ENCODE measurements at places on chromosomes 2 and 18.

DNA sequence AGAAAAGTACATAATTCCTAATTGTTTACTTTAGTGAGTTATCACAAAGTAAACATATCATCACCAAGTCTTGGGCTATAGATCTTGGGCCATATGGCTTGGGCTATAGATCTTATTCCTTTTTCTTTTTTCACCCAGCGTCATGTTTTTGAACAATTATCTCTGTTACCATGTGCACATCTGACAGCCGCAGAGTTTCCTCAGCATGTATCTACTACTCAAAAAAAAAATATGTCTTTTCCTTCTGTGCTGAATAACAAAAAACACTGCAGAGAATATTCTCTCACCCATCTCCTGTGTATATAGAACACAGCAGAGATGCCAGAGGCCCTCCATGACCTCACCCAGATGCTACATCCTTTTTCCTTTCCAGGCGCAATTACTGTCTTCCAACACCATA lies 76.2 kb upstream of the MYO3B start:
- no peak for DNase-seq

GRCh38 chr2:15841776-15842560 lies 98.4 kb upstream of the MYCN start:
- DNase-seq, result no peak

- DNase-seq, result no peak
These were observed 124.1 kb upstream of the FIGN start for GRCh38 chr2:163859951-163860350.

DNA sequence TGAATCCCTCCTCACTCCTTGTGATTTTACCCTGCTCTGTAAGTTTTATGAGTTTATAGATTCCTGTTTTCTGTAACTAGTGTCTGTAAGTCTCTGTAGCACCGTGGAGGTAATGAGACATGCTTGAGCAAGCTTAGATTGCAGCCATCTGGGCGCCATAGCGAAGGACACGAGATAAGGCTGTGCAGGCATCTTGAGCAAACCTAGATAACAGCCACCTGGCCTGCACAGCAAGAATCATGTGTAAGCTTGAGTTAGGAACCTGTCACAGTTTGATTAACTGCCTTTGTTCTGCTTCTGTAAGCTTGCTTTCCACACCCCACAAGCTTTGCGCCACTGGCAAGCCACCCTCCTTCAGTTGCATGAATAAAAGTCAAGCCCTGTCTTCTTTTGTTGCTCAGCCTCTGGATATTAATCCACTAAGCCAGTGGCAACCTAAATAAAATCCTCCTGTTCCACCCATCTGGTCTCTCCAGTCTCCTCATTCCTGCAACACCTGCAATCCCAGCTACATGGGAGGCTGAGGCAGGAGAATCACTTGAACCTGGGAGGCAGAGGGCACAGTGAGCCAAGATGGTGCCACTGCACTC lies 270.6 kb upstream of the RGPD4 start:
- no peak for DNase-seq

- DNase-seq, result no peak
These were observed 41.4 kb upstream of the TMEFF2 start for GRCh38 chr2:192236136-192236535.

GRCh38 chr2:14684516-14684915 lies 52.0 kb downstream of the LRATD1 start:
- DNase-seq, result no peak

GRCh38 chr2:108627911-108628567 lies 91.2 kb upstream of the RANBP2 start:
- DNase-seq, result no peak

DNA sequence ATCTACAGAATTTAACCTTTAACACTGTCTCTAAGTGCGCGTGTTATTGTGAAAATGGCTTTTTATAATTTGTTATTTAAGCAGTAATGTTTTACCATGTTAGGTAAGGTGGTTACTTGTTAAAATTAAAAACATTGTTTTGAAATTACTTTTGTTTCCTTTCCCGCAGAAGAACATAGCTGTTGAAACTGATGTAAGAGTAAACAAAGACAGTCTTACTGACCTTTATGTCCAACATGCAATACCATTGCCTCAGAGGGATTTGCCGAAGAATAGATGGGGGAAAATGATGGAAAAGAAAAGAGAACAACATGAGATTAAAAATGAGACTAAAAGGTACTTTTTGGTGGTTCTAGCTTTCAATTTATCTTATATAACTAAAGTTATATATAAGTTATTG lies 2.1 kb downstream of the C2orf49 start:
- no peak for DNase-seq

DNA sequence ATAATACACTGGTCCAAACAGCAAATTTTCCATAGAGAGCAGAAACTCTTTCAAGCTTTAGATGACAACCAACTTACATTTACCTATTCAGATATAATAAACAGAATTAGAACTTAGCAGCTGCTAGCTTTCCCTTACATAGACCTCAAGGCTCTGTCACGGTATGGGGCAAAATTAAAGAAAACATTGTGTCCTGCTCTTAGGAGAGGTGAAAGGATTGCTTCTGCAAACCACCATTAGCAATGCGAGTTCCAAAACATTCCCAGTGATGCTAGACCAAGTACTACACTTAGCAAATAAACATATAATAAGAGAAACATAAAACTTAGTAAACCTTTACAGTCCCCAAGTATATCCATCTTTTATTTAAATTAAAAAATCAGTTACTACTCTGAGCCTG lies 183.3 kb downstream of the CAMKMT start:
- DNase-seq, result no peak

DNA sequence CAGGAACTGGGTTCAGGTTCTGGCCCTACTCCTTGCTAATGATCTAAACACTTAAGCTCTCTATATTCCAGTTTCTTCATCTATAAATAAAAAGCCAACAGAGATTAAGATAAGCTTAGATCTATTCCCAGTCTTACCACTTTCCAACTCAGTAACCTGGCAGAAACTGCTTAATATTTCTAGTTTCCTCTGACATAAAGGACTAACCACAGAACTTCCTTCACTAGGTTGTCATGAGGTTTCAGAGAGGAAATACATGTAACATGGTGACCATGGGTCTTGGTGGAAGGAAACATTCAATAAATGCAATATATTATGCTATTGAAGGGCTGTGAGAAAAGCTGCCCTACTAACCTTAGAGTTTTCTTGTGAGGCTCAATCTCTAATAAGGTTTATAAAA lies 114.4 kb upstream of the PDE1A start:
- DNase-seq, result no peak

- no peak for DNase-seq
These were observed 22.7 kb downstream of the PDE1A start for GRCh38 chr2:182404092-182404491.

- no peak for DNase-seq
These were observed 64.9 kb downstream of the ZNF521 start for GRCh38 chr18:25287106-25287505.

GRCh38 chr2:237361194-237362004 lies 52.6 kb downstream of the COL6A3 start:
- DNase-seq, result no peak

DNA sequence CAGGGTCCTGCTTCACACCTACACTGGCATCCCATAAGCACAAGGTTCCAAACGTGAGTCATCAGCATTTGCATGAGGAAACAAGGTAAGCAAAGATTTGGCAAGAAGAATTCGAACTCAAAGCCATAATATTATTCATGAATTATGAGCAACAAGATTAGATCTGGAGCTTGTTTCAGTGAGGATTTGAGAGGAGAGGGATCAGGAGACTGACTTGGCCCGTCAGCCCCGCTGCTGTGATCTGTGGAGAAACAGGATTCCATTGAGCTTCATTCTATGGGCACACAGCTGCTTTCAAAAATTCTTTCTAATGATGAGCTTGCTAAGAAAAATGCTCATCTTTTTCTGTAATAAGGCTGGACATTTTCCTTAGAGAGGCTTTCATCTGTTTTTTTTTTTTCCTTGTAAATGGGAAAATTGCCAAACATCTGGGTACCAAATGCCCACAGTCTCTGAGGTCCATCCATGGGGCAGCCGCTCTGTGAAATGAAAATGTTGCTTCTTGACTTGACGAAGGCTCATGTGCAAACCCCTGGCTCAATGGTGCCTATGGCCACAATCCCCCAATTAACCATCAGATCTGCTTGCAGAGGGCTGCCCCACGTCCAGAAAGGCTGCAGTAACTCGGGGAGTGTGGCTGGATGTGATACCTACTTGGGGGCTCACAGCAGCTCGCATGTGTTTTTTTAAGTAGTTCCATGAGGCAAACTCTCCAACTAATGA lies 179.3 kb downstream of the TMEM18 start:
- DNase-seq, result no peak

DNA sequence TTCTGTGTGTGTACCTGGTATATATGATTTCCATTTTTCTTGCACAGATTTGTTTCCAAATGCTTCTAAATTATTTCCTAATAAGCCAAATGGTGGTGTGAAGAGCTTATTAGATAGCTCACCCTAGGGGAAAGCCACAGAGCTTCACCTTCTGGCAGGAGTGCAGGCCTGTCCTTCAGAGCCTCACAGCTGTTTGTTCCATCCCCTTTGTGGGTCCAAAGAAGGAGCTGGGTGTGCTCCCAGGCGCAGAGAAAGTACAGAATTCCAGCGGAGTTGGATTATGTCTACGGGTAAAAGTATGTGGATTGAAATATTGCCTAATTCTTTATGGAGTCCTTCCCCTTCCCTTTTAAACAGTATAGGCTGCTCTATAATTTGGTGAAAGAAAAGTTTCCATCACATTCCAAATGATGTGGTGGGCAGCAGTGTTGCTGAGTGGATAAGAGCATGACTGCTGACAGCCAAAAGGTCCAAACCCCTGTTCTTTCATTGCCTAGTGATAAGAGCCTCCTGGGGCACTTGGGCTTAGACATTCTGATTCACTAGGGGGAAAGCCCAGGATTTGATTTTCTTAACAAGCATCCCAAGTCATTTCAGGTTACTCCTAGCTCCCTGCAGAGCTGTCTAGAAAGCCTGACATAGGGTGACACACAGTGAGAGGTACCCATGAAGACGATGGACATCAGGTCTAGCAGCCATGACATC lies 86.6 kb downstream of the WDSUB1 start:
- DNase-seq, result no peak

- no peak for DNase-seq
These were observed 1.8 kb downstream of the CHRNA1 start for GRCh38 chr2:174762464-174762863.

GRCh38 chr2:148817210-148817708 lies 57.8 kb upstream of the KIF5C start:
- no peak for DNase-seq

DNA sequence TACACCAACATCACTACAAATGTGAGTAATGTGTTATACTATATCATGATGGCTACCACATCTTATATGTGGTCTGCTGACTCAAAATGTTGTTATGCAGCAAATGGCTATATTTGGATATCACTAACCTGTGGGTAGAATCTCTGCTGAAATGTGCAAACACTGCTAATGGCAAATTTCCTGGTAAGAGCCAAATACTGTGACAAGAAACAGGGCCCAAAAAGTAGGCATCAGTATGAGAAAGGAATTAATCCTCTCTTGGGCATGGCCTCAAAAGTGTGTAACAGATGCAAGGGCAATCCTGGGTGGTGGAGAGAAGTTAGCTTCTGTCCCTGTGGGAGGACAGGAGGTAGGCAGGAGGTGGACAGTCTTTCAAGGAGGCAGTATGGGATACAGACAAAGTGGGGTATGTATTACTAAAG lies 13.3 kb downstream of the ATF2 start:
- no peak for DNase-seq

DNA sequence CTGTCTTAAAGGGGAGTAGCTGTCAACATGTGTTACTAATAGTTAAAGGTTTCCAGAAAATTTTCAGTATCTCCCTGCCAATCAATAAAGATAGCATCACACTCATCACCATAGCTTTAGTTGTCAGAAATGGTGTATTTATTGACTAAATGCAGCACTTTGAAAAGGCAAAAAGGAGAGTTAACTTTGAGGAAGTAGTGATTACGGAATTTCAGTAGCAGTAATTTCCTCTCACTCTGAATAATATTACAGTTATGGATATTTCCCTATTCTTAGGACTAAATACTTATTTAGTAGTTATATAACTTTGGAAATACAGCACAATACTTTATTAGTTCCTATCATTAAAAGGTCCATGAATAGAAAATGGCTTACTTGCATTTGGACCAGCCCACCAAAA lies 250.5 kb downstream of the CAMKMT start:
- no peak for DNase-seq

DNA sequence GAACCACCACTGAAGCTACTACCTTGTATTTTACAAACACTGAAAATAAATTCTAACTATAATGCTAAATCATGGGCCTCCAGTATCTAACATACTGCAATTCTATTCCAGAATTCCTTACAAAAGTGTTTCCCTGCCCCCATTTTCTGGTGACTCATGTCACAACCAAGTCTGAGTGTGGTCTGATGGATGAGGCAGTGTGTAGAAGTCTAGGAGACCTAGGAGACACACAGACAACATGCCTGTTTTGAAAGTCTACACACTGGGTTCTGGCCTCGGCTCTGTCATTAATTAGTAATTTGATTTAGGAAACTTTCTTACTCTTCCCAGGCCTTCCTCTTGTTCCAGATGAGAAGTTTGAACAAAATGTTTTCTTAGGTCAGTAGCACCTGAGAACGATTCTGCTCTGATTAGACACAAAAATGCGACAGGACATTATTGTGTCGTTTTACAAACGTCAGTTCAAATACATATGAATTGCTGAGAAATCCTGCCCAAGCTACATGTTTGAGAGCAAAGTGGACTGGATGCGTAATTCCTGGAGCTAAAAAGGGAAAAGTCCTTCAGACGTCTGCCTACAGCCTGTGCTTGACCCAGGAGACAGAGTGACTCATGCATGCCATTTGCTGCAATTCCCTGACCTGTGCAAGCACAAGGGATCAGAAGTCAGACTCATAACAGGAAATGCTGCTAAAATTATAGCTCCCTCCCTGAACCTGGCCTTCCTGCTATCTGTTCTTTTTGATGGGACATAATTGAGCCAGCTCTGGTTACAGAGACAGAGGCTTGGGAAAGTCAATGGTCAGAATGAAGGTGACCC lies 494.4 kb downstream of the SOX11 start:
- DNase-seq, result no peak

DNA sequence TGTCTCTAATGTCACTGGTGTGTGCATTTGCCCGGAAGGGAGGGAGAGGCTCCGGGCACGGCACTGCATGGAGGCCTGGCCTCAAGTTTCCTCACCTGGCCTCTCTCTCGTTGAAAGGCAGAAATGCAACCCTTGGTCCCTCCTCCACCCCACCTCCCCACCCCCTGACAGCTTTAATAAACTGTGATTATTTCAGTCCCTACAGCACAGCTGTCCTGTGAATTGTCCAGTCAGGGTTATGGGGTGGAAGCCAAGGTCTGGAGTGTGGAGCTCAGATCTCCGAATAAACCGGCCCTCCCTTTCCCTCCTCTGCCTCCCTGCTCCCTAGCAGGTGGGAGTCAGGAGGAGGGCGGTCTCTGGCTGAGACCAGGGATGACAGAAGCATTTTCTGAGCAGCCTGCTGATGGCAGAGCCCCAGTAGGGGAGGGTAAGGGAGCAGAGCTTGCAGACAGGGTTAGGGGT lies 199.2 kb upstream of the SMAD2 start:
- peak; percentile 68 for DNase-seq

- DNase-seq, result no peak
These were observed 50.7 kb downstream of the TRAPPC12 start for GRCh38 chr2:3430172-3430571.

- peak; percentile 16 for DNase-seq
These were observed 359 bp downstream of the FRZB start for GRCh38 chr2:182866095-182866460.
